ENCODE measurements at places on chromosomes 2 and 18.

GRCh38 chr2:177164584-177165052, 48.0 kb upstream of the HNRNPA3 start:
- peak; percentile 72 for DNase-seq

GRCh38 chr2:145524836-145525235, 1004.9 kb upstream of the ZEB2 start:
- DNase-seq, result peak; percentile 17

DNA sequence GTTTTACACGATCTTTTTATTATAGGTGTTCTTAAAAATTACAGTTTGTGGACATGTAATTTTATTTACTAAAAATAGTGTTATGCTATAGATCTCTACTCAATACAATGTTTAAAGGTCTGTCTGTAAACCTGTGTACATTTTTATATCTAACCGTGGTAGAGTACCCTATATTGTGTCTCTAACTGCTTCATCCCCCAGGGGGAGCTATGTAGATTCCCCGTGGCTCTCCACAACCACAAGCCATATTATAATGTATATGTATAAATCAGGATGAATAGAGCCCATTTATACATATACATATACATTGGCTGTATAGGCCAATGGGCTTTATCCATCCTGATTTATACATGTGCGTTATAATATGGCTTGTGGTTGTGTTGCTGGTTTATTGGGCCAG, 59.4 kb downstream of the ADAM23 start:
- DNase-seq, result no peak

- DNase-seq, result no peak
Observed at GRCh38 chr2:122610948-122611609, 855.6 kb downstream of the TSN start.

GRCh38 chr2:68934021-68934420, 18.7 kb downstream of the GKN2 start:
- DNase-seq, result no peak

All from IMR-90 (cell line).